GM18507 (cell line): ENCODE measurements at places on chromosomes 7 and 10.

- DNase-seq: no peak
These were observed 512.5 kb downstream of the ETV1 start for GRCh38 chr7:13476881-13477444.

DNA sequence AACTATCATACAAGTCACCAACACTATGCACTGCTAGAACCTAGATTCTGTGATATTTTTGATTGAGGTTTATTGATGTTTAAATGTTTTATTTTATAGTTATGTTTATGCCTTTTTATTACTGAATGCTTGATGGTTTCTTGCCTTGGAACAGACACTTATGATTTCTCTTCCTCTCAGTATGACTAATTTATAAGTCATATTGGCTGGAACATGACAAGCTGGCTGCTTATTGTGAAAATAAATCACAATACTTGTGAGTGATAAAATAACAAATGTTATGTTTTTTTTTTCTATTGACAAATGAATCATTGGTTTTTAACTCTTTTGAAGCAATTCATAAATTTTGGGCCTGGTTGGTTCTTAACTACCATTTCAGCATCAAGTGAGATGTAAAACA lies 142.0 kb upstream of the MALRD1 start:
- DNase-seq: no peak

- DNase-seq: no peak
These were observed 27.7 kb downstream of the FZD1 start for GRCh38 chr7:91291902-91292301.

- DNase-seq: no peak
These were observed 7.3 kb downstream of the ASB13 start for GRCh38 chr10:5658871-5659618.

- DNase-seq: no peak
These were observed 58.0 kb downstream of the PRKAG2 start for GRCh38 chr7:151818674-151819519.

DNA sequence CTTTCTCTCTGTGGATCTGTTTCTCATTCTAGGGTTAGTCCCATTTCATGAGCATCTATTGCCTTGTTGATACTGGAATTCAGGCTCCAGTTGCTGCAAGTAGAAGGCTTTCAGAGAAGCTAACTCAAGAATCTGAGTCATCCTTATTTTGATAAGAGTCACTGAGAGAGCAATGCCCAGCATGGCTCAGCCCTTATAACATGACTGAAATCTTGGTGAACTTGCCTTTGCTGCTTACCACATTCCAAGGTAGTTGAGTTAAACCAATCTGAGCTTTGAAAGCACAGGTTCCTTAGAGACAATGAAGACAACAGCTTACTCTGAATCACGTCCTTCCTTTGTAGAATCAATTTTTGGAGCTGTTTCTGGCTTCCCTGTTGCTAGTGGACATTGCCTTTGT lies 53.6 kb upstream of the CHCHD3 start:
- DNase-seq: no peak

DNA sequence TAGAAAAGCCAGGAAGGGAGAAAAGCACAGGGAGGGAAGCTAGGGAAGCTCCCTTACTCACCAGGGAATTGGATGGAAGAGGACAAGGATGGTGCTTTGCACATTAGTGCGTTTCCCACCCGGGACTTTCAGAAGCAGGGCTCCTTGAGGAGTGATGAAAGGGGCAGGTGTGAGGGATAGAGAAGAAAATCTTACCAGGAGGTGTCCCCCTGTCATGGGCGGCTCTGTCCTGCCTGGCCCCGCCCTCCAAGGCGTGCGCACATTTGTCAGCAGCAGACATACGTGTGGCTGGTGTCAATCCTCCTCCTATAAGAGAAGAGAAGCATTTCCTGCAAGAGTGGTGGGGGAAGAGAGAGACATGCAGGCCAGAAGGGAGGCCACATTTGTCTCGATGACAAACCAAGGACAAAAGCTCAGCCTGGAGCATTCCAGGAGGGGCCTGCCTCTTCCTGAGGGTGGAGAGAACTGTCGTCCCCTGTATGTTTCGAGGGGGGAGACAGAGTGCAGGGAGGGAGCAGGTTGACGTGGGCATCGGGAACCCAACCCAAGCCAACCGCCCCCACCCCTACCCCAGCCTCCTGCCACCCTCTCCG lies 47.4 kb upstream of the COMTD1 start:
- DNase-seq: no peak

GRCh38 chr10:97213431-97213830 lies 27.7 kb upstream of the SLIT1 start:
- no peak for DNase-seq

GRCh38 chr7:99460651-99461050 lies 5.3 kb downstream of the ATP5MF start:
- DNase-seq: no peak

- no peak for DNase-seq
These were observed 94.9 kb upstream of the SKAP2 start for GRCh38 chr7:26959290-26959689.

GRCh38 chr10:27646194-27646593 lies 99.4 kb downstream of the MKX start:
- DNase-seq: no peak

DNA sequence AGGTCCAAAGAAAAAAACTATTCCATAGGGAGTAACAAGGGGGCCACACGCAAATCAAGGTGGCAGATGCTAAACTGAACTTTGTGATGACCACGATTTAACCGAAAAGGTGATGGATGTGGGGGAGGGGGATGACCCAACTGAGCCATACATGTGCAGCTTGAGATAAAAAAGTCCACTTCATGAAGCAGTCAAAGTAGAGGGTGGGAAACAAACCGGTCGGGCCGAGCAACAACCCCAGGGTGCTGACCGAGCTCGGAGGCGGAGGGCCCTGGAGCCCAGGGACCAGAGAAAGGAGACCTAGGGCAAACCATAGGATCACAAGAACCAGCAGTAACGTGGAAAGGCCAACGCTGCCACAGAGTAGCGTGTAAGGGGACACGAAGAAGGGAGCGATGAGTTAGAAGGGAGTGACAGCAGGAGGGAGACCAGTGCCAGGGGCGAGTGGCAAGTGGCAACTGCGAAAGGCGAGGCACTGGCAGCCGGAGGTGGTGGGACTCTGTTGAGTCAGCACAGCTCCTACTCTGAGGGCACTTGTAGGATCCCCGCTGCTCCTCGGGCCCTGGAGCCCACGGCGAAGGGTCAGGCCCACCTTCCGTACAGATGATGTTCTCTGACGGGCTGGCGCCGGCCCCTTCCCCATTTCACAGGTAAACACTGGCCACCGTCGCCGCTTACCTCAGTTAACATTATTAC lies 540 bp downstream of the SNX13 start:
- no peak for DNase-seq

GRCh38 chr10:132387764-132388210 lies 9.2 kb upstream of the PWWP2B start:
- DNase-seq: peak; percentile 71

DNA sequence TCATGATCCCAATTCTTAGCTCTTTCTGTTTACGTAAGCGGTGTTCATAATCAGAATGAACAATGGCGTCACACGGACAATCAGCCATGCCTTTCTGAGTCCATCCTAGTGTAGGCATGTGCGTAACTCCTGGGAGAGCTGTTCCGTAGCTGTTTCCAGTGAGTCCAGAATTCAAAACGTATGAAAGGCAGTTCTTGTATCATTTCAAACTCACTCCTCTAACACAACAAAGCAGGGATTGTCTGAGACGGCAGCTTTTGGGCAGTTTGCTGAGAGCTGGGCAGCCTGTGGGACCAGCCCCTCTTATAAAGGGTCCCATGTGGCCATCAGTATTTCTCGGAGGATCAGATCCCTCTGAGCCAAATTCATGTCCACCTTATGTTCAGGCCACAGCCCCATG lies 43.4 kb downstream of the PSPH start:
- DNase-seq: no peak

DNA sequence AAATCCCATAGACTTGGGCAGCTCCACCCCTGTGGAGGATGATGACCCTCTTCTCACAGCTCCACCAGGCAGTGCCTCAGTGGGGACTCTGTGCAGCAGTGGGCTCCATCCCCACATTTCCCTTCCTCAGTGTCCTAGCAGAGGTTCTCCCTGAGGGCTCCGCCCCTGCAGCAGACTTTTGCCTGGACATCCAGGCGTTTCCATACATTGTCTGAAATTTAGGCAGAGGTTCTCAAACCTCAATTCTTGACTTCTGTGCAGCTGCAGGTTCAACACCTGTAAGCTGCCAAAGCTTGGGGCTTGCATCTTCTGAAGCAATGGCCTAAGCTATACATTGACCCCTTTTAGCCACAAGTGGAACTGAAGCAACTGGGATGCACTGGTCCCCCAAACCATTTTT lies 31.8 kb downstream of the NEUROG3 start:
- no peak for DNase-seq

- no peak for DNase-seq
These were observed 4.1 kb downstream of the OTUD1 start for GRCh38 chr10:23442936-23443335.

DNA sequence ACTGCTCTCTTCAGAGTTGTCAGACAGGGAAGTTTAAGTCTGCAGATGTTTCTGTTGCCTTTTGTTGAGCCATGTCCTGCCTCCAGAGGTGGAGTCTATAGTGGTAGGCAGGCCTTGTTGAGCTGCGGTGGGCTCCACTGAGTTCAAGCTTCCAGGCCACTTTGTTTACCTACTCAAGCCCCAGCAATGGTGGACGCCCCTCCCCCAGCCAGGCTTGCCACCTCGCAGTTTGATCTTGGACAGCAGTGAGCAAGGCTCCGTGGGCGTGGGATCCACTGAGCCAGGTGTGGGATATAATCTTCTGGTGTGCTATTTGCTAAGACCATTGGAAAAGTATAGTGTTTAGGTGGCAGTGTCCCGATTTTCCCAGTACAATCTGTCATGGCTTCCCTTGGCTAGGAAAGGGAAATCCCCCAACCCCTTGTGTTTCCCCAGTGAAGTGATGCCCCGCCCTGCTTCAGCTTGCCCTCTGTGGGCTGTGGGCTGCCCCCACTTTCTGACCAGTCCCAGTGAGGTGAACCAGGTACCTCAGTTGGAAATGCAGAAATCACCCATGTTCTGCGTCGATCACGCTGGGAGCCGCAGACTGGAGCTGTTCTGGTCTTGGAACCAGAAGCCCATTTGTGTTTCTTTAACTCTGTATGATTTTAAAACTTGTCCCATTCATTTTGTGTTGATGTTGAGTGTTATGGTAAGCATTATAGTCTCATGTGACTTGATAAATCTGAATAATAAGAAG lies 89.2 kb upstream of the CALCR start:
- no peak for DNase-seq

DNA sequence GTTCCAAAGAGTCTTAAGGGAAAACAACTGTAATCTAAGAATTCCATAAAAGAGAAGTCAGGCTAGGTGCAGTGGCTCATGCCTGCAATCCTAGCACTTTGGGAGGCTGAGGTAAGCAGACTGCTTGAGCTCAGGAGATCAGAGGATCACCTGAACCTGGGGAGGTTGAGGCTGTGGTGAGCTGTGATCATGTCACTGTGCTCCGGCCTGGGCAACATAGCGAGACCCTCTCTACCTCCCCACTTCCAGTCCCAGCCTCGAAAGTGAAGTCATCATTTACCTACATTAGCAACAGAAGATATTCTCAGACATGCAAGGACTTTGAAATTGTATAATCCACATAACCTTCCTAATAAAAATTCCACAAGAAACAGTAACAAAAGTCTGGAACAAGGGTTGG lies 129.8 kb upstream of the DNAJB12 start:
- DNase-seq: no peak

DNA sequence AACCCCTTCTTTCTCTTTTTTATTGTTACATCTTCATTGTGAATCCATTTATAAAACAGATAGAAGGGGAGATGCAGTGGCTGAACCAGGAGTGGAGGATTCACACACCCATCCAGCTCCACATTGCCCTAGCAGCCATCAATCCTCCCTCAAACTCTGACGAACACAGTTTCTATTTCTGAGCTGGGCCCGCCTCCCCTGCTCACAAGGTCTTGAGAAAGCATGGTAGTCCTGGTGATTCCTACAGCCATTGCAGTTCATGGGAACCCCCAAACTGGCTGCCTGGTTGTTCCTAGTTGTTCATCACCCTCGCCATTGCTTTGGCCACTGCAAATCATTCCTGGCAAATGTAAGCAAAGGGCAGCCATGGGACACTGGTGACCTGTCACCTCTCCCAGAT lies 258.5 kb upstream of the AOAH start:
- DNase-seq: no peak

- DNase-seq: no peak
These were observed 14.5 kb upstream of the ZNF777 start for GRCh38 chr7:149475121-149476045.

DNA sequence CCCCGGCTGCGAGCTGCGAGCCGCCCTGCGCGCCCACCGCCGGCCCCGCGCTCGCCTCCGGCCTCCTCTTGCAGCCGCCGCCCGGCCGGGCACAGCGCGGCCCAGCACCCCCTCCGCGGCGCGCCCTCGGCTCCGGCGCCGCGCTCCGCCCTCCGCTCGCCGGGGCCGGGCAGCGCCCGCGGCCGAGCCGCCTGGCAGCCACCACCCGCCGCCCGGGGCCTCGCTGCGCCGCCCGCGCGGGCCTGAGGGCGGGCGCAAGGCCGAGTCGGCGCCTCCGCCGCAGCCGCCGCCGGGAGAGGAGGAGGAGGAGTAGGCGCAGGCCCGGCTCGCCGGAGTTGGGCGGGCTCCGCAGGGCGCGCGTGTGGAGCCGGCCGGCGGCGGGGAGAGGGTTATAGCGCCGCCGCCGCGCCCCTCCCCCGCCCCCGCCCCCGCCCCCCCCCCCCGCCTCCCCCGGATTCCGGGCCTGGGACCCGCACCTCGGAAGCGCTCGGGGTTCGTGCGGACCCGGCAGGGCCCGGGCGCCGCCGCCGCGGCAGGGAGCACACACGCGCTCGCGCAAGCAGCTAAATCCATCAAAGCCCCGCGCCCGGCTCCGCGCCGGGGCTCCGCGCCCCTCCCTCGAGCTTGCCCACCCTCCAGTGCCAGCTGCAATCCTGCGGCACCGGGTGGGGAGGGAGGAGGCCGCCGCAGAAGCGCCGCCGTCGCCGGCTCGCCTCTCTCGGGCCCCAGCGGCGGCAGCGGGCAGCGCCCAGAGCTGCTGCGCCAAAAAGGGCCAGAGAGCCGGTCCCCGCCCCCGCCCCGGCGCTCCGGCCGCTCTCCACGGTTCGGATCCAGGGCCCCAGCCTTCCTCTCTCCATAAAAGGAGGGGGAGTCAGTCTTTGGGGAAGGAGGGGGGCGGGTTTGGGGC lies at the start of gene PDGFA:
PDGFA (minus strand) TSS at position 363 of the 907 bp plus-strand sequence. CDS start 845 bp downstream, outside the sequence.
- DNase-seq: no peak

DNA sequence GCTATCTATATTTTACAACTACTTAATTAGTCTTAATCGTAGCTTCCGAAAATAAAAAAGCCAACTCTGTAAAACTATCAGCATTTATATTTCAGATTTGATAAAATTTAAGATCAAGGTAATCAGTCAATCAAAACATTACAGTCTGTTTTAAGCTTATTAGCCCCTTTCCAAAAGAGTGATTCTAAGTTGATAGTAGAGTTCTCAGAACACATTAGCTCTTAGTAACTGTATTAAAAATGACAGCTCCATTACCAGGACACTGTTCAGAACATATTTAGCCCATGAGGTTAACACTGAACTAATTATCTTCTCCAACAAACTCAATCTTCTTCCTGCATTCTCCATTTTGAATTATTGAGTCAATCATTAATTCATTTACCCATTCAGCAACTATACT lies 110.3 kb upstream of the PALS2 start:
- no peak for DNase-seq
